ENCODE measurements at places on chromosomes 1 and 21. TPM values are rescaled to one million over a fixed set of nuclear protein-coding genes. Genes with fewer than 3 reads are reported as not detected.

Gene MAD2L2
- 32.7 TPM for total RNA-seq

Gene HSD11B1
- total RNA-seq: not detected

Gene NEK2
- total RNA-seq: 7.2 TPM

Gene DPYD
- 28.1 TPM for total RNA-seq

Gene CSMD2
- not detected for total RNA-seq

Measured in vein endothelial cell (primary cell).